ENCODE measurements at places on chromosomes 4 and X.

DNA sequence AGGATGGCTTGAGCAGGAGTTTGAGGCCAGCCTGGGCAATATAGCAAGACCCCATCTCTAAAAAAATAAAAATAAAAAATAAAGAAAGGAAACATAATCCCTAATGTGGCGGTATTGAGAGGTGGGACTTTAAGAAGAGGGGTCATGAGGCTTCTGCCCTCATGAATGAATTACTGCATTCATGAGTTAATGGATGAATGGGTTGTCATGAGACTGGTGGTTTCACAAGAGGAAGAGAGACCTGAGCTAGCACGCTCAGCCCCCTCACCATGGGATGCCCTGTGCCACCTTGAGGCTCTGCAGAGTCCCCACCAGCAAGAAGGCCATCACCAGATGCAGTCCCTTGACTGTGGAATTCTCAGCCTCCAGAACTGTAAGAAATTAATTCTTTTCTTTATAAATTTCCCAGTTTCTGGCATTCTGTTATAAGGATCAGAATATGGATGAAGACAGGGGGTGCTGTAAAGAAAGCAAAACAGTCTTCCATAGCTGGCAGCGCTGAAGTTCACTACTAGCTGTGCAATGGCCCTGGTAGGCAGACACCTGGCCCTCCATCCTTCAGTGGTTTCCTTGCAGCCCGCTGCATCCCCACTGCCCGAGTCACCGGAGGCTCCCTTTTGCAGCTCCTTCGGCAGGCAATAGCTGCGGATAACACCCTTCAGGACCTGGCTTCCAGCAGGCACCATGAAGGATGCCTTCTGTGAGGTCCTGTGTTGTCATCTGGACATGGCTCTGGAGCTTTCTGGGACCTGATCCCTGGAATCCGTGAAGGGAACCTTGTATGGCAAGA is 44.8 kb upstream of the NSG1 start:
- no peak for DNase-seq

DNA sequence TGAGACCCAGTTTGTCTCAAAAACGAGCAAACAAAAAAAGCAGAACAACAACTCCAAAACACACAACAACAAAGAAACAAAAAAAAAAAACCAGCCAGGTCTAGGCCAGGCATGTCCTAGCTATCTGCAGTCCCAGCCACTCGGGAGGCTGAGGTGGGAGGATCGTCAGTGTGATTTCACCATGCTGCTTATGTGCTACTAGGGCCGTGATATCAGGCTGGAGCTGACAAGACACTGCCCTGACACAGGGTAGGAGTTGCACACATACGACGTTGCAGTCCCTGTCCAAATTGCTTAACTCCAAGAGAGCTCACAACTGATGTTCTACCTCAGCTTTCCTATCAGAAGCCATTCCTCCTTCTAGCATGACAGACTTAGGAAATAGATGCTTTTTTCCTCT is 204.9 kb downstream of the AASDH start:
- DNase-seq, result no peak

GRCh38 chr4:74410272-74410671 is 34.7 kb upstream of the AREG start:
- no peak for DNase-seq

- no peak for DNase-seq
Measured at GRCh38 chrX:150587585-150588503, 19.4 kb downstream of the MTM1 start.

DNA sequence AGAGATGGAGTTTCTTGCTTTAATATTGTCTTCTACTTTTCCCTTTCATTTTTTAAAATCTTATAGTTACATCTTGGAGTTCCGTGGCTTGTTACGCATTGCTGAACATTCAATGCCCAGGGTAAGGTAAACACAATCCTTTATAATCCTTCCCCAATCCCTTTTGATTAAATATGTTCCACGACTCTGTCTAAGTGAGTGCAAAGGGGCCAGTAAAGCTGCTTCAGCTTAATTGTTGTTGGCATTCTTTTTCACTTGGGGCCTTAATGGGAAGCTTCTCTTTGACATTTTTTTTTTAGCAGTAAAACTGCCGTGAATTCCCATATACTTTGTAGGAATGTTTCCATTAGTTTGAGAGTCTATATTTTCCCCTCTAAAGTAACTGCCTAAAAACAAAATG is 1028.1 kb downstream of the C4orf33 start:
- DNase-seq, result no peak

DNA sequence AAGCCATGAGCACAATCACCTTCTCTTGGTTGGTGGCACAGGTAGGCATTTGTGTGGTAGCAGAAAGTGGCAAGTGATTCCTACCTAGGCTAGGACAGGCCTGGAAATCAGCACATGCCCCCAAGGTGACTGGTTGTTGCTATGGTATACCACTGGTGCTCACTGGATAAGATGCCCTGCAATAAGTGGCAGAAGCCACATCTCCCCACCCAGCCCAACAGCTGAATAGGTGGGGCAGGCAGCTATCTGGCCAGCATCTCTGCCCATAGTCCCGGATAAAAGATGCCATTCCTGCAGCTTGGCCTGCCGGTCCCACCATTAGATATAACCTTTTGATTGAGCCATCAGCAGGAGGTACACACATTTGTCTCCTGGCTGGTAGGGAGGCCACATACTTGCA is 21.1 kb downstream of the AMER1 start:
- no peak for DNase-seq

- DNase-seq, result no peak
Measured at GRCh38 chrX:123422875-123423274, 238.8 kb downstream of the GRIA3 start.

- no peak for DNase-seq
Measured at GRCh38 chr4:183106839-183107238, 7.8 kb downstream of the WWC2 start.

GRCh38 chr4:166838975-166839614 is 395.2 kb downstream of the SPOCK3 start:
- no peak for DNase-seq

DNA sequence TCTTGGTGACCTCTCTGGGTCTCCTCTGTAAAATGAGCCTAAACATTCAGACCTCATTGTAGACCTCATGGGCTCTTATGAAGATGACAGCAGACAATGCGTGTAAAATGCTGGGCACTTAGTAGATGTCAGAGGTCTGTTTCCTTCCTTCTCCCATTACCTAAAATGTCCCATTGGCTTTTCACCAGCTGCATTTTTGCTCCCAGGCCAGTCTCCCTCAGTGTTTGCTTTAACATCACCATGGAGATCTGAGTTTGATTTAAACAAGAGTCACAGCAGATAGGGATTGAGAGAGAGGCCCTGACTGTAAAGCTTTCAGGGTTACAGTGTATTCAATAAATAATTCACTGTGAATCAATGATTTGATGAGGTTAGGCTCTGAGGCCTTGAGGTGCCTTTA is 24.3 kb downstream of the PSAPL1 start:
- no peak for DNase-seq
